ENCODE measurements at places on chromosomes 6 and 20.

GRCh38 chr20:39036851-39037250 is 74.7 kb downstream of the DHX35 start:
- DNase-seq = no peak

DNA sequence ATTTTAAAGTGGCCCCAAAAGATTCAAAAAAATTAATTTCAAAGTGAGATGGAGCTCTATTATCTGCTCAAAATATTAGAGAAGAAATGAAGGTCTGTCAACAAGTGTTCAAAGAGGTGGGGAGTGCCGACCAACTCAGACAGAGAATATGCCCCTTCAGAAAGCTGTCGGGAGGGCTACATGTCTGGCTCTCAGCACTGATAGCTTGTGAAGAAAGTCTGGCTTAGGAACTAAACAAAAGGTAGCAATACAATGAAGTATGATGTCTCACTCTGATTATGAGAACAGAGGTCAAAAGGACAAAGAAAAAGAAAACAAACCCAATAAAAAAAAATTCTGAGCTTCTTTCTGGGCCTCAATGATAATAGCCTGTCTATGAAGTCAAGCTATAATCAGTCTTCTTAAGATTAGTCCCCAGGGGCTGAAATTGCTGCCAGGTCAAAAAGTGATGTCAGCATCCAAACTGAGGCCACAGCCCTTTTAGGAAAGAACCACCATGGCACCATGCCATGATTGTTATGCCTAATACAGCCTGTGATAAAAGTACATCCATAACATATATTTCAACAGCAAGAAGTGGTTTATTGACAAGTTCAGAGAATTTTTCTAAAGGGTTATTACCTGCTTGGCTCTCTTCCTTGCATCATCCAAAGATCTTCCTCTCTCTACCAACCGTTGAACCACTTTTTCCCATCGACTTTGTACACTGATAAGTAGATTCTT is 150.9 kb downstream of the DST start:
- DNase-seq = no peak

GRCh38 chr6:2387445-2387844 is 142.0 kb upstream of the GMDS start:
- no peak for DNase-seq

DNA sequence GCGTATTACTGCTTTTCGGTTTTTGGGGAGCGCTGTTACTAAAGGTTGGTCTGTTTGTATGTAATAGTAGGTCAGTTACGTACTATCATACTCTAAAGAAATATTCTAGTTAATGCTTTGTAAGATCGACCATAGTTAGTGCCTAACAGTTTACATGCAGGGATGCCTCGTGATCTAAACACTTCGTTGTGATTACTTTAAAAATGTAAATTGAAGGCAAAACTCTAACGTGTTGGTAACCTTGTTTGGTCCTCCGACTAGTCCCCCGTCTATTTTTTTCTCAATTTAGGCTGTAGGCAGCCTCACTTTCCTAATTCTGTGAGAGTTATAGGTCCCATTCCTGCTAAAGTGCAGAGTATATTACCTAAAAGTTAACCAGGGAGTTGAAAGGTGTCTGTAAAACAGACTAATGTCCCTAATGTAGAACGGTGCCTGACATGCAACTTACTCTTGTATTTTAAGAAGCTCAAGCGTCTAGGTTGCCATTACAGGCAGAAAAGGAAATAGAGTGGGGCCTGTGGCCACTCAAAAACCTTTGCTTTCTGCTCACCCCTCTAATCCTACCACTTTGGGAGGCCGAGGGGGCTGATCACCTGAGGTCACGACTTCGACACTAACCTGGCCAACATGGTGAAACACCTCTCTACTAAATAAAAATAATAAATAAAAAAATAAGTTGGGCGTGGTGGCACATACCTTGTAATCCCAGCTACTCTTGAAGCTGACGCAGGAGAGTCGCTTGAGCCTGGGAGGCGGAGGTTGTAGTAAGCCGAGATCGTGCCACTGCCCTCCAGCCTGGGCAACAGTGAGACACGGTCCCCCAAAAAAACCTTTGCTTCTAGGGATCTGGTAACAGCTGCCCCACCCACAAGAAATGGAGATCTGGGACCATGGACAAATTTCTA is 37.8 kb downstream of the HFE start:
- DNase-seq = no peak

- no peak for DNase-seq
Observed at GRCh38 chr6:36929152-36929551, 25.4 kb upstream of the PI16 start.

DNA sequence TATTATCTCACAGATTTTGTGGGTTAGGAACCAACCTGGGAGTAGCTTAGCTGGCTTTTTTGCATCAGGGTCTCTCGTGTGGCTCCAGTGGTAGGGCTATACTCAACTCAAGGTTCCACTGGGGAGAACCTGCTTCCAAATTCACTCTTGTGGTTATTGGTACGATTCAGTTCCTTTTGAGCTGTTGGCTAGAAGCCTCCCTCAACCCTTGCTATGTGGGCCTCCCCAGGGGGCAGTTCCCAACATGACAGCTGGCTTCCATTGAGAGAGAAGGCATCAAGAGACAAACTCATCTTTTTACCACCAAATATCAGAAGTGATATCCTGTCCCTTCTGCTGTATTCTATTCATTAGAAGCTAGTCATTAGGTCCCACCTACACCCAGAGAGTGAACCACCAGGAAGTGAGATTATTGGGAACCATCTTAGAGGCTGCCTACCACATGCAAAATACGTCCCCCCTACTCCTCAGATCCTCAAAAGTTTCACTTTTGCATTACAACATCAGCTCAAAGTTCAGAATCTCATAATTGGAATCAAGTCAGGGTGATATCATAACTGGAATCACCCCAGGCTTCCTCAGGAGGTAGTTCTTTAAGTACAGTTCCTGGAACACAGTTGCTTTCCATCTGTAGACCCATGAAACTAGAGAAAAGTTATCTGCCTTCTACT is 30.9 kb downstream of the MKKS start:
- DNase-seq = no peak

DNA sequence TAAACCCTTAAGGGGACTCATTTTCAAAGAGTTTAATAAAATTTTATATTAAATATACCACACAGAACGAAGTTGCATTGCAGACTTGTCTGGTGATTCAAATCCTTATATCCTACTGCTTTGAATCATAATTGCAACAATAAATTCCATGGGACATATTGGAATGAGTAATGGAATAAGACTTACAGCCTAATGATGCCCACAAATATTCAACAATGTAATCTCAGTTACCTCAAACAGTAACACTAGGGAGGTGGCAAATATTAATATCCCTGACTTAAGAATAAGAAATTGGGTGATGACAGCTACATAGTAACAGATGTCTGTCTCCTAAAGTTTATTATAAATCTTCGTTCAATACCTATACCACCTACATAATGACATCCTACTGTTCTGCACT is 52.6 kb downstream of the BMP5 start:
- no peak for DNase-seq

DNA sequence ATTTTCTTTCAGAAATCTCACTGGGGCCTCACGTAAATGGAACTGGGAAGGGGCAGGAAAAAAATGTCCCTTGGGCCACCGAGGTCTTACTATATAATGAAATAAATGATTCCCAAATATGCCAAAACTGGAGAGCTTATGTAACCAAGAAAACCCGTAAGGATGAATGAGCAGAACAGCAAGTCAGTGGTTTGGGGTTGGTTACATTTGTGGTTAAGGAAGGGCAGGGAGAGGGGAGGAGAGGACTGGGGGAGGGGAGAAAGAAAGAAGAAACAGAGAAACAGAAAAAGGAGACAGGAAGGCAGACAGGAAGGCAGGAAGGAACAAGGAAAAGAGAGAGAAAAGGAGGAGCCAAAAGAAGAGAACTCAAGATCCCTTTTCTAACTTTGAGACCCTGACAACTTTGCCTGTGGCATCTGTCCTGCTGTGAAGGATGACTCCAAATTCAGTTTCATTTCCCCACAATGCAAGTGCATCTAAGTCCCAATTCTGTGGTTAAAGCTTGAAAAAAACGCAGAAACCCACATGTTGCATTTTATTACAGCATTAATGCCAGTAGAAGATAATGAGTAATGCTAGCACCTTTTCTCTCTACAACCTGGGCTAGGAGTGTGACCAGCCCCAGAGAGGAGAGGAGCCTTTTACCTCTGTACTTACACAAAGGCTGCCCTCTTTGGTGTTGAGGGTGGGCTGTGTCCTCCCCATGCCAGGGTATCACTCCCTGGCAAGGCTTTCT is 10.8 kb upstream of the ARMC2 start:
- DNase-seq = no peak

- no peak for DNase-seq
Observed at GRCh38 chr6:56091159-56091869, 156.1 kb downstream of the COL21A1 start.

- DNase-seq = no peak
Observed at GRCh38 chr6:76578746-76579145, 506.3 kb upstream of the IMPG1 start.

DNA sequence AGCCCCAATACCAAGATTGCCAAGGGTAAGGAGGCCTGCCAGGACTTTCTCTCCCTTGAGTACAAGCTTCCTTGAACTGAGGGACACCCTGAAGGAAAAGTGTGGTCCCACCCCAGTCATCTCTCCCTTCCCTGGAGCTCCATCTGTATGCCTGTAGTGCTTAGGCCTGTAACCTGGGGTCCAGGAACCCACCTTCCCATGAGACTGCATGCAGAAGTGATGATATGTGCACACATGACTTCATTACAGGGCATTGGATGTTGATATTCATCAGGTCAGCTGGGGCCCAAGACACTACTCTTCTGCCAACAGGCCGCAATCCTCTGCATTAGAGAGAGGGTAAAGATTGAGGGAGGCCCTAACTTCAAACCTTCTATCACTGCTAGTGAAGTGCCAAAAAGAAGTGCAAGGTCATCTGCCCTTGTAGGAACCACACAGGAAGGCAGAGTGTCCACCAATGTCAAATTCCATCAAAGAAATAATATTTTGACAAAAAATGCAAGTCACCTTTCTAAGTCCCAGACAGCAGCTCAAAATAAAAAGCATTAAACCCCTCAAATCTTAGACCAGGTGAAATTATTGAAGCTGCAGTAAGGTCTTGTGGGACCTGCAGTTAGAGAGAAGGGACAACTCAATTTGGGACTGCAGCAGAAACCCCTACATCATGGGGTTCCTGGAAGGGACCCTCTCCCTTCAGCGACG is 5.1 kb downstream of the HLA-F start:
- DNase-seq = no peak

- no peak for DNase-seq
Observed at GRCh38 chr20:47453167-47453782, 48.4 kb upstream of the NCOA3 start.

DNA sequence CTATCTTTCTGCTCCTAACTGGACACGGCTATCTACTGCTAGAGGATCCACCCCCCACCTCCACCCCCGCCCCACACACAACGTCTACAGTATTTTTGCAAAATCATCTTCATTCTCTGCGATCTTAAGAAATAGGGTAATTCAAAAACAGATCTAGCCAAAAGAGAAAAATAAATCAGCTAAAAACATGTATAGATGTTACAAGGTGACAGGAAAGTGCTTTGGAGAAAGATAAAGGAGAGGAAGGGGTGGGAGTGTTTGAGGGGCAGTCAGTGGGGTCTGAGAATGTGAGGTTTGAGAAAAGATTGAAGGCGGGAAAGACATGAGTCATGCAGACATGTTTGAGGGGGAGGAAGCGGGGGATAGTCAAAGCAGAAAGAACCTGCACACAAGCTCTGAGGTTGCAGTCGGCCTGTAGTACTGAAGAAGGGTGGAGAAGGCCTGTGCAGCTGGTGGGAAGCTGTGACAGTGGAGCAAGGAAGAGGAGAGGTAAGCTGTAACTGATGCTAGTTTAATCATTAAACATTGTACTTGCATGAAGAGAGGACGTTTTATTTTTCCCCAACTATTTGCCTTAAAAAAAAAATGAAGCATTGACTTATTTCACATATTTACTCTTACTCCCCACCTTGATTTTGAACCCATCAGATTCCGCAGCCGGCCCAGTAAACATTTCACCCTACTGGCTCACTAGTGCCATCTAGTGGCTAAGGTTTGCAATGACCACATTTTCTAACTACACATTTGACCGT is 332.6 kb downstream of the ADGRB3 start:
- DNase-seq = no peak

DNA sequence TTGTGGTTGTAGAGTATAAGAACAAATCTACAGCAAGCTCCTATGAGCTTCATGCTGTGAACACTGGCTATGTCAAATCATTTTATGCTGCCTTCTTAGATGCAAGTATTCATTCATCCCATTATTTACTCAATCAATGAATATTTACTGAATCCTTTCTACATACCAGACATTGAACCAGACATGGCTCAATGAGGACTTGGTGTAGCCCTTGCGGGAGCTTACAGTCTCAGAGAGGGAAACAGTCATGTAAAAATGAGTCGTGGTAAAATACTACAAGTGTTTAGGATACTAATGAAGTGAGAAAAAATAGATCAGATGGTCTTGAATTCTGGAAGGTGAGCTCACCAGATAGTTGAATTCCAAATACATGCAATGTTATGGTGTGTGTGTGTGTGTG is 44.8 kb upstream of the ENPP1 start:
- no peak for DNase-seq

- DNase-seq = peak; percentile 63
Observed at GRCh38 chr6:31736021-31736767, at the start of gene CLIC1. Gene CLIC1 (minus strand): TSS chr6:31736530. CDS start chr6:31736300, 230 bp downstream.

DNA sequence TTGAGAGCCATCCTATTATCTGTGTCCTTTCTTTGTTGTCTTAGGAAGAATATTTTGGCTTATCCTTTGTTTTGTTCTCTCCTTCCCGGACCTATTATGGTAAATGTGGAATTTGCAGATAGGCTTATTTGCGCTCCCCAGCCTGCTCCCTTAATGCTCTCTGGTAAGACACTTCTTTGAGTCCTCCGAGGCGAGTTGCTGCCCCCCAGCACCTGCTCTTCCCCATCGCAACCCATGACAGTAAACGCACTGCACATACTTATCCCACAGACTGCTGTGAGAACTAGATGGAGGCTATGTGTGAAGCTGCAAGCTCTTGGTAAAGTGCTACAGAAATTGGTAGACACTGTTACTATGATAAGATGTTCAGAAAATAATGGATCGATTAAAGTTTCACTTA is 47.0 kb upstream of the ESR1 start:
- DNase-seq = no peak

DNA sequence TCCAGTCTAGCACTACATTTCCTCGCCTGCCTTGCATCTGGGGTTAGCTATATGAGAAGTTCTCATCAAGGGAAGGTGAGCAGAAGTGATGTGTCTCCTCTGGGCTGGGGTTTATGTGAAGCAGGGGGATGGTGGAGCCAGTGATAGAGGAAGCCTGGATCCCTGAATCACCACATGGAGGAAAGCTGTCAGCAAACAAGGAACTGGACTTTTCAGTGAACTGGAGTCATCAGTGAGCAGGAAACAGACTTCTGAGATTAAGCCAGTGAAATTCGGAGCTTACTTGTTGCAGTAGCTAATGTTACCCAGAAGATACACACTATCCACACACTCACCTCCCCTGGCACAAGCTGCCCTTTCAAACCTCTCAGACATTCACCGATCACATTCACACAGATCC is 13.4 kb upstream of the TOX2 start:
- DNase-seq = no peak

GRCh38 chr20:57619051-57619831 is 985 bp downstream of the ZBP1 start:
- no peak for DNase-seq

Data from NCI-H1436 treated with DMSO at 0.1 percent for 48 hours (cell line).